ENCODE measurements at places on chromosomes 1 and 21.
A peak's percentile ranks its signal among the peaks of the same experiment; 100 is the strongest.

DNA sequence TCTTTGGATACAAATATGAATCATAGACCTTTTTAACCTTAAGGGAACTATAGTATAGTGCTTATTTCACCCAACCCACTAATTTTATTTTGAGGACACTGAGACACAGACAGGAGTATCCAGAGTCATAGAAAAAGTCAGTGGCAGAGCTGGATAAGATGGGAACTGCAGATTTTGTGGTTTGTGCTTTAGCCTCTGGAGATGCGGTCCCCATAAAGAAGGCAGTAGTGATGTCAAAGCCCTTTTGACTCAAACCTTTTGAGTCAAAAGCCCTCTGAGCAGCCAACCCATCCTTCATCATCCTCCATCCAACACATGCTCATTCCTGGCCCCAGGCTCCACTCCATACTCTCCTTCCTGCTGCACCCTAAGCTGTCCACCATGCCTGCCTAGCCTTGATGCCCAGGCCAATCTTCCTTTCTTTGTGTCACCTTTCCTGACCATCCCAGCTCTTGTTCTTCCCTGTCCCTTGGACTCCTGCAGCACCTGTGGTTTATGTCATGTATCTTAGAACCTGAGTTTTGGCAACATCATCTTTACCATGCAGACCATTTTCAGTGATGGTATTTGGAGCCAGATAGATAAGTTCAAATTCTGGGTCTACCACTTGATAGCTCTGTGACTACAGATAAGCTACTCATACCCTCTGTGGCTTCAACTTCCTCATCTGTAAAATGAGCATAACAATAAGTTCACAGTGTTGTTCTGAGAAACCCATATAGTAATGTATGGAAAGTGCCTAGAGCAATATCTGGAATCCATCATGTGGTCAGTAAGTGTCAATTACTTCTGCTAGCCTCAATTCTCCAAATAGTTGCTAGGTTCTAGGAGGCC is 20.1 kb downstream of the SLAMF1 start:
- no peak for DNase-seq

- no peak for DNase-seq
Observed at GRCh38 chr21:26293141-26293946, 122.8 kb upstream of the APP start.

GRCh38 chr1:6519935-6520671 is 28.6 kb upstream of the PLEKHG5 start:
- no peak for DNase-seq

GRCh38 chr1:166479052-166479631 is 312.3 kb upstream of the FAM78B start:
- DNase-seq = peak; percentile 63

- no peak for DNase-seq
Observed at GRCh38 chr1:56532350-56532683, 47.0 kb downstream of the PLPP3 start.

DNA sequence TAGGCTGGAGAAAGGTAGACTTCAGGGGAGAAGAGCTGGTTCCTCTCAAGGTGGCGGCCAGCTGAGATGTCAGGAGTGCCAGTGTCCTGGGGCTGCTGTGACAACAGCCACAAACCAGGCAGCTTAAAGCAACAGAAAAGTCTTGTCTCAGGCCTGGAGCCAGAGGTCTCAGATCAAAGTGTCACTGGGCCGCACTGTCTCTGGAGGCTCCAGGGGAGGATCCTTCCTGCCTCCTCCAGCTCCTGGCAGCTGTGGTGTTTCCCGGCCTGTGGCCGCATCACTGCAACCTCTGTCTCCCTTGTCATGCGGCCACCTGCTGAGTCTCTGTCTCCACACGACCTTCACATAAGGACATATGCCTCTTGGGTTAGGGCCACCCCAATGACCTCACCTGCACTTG is 24.4 kb upstream of the TSPEAR start:
- no peak for DNase-seq

DNA sequence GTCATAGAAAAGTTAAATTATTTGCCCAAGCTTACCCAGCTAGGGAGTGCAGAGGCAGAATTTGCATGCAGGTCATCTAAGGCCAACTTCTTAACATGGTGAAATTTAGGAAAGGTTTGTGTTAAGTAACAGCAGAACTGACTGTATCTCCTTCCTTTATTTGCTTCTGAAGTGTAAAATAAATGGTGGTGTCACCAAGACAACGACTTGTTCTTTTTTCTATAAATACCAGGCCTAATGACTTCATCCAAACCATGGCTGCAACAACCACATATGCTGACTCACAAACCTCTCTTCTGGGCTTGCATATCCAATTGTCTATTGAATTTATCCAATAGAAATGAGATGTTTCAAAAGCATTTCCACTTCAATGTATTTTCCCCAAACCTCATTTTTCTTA is 19.1 kb downstream of the COL24A1 start:
- no peak for DNase-seq

DNA sequence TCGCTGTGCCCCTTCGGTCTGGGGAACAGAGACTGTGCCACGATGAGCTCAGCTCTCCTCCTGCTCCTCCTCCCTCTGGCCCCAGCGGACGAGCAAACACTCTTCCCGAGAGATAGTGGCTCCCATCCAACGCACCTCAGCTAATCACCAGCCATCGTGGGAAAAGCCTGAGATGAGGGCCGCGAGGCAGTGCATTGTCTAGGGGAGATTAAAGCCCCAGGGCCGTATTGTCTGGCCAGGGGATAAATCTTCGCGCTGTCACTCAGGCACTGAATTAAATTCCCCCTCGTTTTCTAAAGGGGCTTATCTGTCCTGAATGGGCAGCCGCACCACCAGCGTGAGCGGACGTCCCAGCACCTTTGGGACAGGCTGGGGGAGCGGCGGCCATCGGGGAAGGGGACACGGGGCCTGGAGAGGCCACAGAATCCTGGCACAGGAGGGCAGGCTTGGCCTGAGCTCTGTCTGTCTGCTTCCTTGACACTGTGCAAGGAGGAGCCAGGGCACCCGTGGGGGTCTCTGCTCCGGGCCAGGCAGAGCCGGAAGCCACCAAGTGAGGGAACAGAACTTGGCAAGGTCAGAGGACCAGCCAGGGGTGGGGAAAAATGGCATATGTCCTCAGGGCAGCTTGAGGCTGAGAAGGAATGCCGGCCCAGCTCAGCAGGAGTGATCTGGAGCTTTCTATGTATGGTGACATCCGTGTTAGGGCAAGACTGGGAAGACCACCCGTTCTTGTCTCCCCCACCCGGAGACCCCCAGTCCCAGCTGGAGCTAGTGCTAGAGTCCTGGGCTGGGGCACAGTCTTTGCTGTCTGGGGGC is 32.3 kb downstream of the PRDM16 start:
- DNase-seq = no peak

DNA sequence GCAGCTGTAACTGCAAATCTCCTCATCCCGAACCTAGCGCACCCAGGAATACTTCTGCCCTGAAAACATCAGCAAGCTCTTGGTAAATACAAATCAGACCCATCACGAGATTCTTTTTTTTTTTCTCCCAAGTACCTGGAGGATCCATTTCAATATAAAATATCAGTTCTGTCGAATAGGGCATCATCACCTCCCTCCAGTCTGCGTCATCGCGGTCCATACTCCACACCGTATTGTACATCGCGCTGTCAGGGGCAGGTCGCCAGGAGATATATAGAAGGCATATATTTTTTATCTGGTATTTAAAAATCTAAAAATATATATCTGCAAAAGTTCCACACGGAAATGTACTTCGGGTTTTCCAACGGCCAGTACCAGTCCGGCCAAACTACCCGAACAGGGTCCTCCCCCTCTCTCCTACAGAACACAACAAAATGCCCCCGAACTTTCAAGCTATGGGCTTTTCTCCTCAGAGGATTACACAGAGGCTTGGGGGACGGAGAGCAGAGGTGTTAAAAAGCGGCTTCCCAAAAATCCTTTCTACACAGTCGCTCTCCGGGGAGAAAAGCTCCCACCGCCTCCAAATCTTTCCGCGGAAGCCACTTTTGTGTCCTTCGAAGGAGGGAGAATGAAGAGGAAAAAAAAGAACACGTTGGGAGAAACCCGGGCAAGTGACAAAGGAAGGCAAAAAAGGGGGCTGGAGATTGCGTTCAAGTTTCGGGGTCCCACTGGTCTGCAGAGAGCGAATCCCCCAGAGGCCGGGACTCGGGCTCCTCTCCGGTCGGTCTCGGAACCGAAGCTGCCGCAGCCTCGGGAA is 509 bp downstream of the PIK3R3 start:
- peak; percentile 29 for DNase-seq

- no peak for DNase-seq
Observed at GRCh38 chr1:74652711-74653139, 20.9 kb downstream of the ERICH3 start.

DNA sequence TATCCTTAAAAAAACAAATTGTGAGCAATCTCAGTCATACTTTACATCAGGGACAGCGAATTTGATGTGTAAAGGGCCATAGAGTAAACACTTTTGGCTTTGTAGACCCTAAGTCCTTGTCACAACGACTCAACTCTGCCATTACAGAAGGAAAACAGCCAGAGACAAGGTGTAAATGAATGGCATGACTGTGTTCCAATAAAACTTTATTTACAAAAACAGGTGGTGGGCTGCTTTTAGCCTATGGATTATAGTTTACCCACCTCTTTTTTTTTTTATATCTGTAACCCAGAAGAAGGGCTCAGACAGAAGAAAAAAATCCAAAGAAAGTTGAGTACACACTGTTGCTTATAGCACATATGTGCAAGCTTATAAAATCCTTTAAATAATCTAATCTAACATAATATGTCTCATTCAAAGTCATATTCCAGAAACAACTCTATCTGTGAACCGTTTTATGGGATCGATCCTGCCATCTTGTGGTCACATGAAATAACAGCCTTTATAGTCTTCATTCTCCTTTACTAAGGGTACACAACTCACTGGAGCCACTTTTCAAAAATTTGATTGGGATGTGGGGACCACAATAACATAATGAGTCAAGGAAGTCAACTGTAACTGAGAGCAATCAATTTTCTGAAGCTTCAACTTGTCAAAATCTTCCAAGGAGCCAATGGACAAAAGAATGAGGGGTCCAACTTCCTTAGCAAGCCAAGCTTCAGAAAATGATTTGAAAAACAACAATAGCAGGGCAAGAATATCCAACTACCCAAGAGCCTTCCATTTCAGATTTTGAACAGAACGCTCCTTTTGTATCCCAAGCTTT is 142.2 kb upstream of the KRTAP19-8 start:
- no peak for DNase-seq

- DNase-seq = no peak
Observed at GRCh38 chr1:247115141-247115510, 11.0 kb upstream of the ZNF669 start.

GRCh38 chr1:154557939-154558719 is at the start of gene UBE2Q1:
Gene UBE2Q1 (minus strand): TSS chr1:154558662. CDS start chr1:154558553, 109 bp downstream.
- DNase-seq = peak; percentile 21

- DNase-seq = no peak
Observed at GRCh38 chr1:93670141-93670540, 11.5 kb downstream of the BCAR3 start.

DNA sequence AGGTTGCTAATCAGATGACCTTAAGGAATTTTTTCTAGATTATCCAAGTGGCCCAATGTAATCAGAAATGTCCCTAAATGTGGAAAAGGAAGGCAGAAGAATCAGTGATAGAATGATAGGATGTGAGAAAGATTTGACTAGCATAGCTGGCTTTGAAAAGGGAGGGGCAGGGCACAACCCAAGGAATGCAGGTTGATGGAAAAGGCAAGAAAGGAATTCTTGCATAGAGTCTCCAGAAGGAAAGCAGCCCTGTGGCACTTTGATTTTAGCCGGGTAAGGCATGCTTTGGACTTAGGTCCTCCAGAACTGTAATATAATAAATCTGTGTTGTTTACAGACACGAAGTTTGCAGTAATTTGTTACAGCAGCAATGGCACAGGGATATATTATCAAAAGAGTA is 375.7 kb upstream of the B3GALT2 start:
- DNase-seq = no peak

DNA sequence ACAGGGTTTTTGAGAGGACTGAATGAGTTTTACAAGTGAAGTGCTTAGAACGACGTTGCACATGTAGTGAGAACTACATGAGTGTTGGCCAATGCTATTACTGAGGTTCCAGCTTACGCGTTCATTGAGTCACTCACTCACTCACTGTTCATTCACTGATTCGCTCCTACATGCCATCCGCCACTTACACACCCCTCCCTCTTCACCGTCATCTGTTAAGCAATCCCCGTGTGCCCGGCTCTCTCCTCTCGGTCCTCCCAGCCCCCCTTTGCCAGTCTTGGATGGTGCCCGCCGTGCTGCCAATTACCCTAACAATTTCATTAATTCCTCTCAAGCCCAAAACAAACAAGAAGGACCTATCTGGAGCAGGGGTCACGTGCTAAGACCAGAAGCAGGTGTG is 27.3 kb upstream of the EPHA2 start:
- no peak for DNase-seq

GRCh38 chr1:28517649-28517999 is 11.8 kb downstream of the RCC1 start:
- peak; percentile 24 for DNase-seq

- DNase-seq = no peak
Observed at GRCh38 chr1:246198115-246198816, 308.8 kb downstream of the SMYD3 start.

DNA sequence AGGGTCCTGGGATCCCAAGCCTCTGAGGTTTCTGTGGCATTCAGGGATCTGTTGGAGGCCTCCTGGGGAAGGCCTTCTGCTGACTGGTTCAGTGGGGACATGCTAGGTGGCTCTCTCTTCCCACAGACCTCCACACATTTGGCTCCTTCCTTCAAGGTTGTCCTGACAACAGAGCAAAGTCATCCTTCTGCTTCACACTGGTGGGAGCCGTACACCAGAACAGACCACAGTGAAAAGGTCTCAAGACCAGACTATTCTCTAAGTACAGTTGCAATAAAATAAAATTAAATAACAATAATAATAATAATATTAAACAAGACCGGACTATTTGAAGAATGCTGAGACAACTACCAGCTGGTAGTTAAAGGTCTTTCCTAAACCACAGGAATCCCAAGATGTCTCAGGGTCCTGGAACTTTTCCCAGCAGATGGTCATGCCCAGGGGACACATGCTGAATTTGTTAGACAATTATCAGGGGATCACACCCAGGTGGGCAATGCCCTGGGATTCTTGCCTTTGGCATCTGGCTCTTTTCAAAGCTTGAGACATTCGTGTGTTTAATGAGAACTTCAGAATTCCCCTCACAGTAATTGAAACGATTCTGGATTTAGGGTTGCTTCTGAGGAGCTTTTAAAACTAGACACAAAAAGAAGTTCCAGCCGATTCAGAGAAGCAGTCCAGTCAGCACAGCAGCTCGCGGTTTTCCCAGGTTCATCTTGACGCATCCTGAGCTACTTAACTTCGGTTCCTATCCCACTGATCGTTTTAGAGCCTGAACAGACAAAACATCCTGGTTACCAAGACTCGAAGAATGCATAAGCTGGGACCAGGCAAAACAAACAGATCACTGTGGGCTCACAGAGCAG is 22.9 kb downstream of the HTR1D start:
- DNase-seq = no peak

All from stimulated activated CD4-positive, alpha-beta T cell treated with anti-CD3 and anti-CD28 coated beads, Interleukin-4, amount 100 ng/mL, for 24 hours (primary cell).